Tongue (tissue), 3 donors: ENCODE measurements at places on chromosomes 1 and 21.

GRCh38 chr1:205306929-205307566 lies 14.5 kb downstream of the NUAK2 start:
- no peak for DNase-seq

DNA sequence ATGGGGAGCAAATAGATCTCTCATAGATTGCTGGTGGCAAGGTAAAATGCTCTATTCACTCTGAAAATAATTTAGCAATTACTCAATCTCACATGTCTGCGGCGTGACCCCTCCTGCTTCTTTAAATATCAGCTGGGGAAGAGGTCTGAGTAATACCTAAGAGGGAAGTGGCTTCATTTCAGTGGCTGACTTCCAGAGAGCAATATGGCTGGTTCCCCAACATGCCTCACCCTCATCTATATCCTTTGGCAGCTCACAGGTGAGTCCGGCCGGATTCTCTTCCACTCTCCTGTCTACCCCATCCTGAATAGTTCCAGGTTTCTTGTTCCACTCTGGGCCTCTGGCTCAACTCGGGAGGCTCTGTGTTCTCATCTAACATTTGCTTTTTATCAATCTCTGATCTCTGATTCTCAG lies at the start of gene SLAMF7:
Gene SLAMF7, plus strand, starts transcription at position 150 of the 414 bp plus-strand sequence. Its CDS starts 55 bp downstream, at position 205.
- DNase-seq, result no peak

GRCh38 chr1:36764798-36765197 lies 269.5 kb downstream of the GRIK3 start:
- DNase-seq, result peak; percentile 45

DNA sequence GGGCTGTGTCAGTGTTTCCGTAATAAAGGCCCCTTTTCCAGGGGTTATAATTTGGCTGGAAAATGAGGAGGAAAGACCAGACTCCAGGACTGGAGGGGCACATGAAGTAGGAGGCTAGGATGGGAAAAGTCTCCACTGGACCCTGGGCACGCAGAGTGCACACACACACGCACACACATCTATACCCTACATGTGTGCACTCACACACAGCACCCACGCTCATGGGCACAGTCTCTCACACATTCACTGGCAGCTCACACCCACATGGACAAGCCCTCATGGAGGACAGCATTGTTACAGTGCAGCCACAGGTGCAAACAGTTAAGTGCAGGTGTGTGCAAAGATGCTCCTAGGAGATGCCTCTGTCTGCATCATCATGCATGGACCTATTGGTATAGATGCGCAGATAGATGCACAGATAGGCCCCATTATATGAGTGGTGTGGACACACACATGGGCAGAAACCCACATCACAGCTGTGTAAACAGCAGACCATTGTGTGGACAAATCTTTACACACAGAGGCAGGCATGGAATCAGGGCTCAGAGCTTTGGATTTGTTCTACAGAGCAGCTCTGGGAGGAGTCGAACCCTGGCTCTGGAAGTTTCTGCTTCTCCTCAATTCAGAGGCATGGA lies 9.1 kb upstream of the RUNX3 start:
- DNase-seq, result no peak

GRCh38 chr1:228226141-228226874 lies 18.5 kb downstream of the OBSCN start:
- no peak for DNase-seq

GRCh38 chr1:170503665-170504064 lies 28.3 kb upstream of the GORAB start:
- DNase-seq, result no peak

DNA sequence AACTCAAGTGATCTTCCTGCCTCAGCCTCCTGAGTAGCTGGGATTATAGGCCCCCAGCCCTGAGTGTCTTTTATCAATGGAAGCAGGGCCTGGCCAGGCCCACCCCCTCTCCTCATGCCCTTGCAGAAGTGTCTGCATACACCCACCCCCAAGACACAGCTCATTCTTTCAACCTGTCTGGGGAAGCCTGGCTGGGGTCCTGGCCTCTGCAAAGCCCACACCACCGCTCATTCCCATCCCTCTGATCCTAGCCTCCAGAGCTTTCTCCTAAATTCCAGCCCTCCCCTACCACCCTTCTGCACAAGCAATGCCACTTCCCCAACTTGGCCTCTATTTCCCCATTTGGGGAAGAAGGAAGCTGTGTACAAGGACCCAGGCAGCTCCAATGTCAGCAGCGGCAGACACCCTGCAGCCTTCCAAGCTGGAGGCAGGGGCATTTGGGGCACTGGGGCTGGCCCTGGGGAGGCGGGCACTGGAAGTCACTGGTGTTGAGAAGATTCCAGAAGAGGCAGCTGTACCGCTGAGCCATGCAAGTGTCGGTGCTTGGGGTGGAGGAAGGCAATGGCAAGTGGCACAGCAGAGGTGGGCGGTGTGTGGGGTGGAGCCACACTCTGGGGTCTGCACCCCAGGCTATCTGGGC lies 33.7 kb upstream of the ARF1 start:
- DNase-seq, result no peak

DNA sequence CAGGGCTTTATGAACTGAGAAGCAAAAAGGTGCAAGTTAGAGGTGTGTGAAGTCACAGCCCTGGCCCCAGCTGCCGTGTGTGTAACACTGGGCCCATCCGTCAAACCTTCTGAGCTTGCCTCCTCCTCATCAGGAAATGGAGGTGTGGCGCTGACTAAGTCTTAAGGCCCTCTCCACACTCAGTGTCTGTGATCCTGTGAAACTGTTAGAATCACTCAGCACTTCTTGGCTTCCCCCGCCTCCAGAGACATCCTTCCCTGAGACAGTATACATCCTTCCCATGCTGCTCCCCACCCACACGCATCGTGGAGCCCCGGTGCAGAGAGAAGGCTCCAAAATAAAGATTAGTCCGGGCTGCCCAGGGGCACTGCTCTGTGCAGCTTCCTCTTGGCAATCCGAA lies 33.3 kb downstream of the LRP8 start:
- DNase-seq, result no peak

GRCh38 chr1:187264995-187265602 lies 436.4 kb downstream of the PLA2G4A start:
- peak; percentile 70 for DNase-seq

DNA sequence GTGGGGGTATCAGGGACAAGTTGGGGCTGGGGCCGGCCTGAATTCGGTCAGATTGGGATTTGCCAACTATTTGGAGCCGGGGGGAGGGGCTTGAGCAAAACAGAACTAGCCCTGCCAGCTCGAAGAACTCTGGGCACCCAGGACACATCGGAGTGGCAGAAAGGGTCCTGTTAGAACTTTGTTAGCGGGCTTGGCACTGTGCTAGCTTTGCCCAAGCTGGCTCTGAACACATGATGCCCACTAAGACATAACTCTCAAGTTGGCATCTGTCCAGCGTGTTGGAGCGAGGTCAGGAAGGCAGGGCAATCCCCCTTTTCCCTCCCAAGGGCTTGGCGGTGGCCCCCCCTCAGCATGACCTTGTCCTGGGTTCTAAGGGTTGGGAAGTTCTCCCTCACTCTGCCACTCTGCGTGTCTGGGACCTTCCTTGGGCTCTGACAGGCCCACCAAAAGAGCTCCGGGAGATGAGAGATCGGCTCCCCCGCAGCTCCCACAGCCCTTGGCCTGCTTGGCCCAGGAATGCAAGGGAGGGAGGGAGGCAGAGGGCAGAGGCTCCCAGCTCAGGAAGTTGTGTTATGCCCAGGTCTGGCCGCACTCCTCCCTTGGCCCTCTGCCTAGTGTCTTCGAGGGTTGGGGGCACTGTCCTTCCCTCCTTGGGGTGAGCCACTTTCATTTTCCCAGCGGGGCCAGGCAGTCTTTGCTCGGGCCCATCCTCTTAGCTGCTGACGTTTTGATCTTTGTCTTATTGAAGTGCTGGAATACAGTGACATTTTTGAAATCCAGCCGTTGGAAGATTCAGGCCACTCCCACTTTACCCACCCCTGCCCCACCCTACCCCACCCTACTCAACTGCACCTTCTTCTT lies 1.2 kb downstream of the LMNA start:
- peak; percentile 85 for DNase-seq
